ENCODE measurements at places on chromosomes 3 and 15. TPM values are rescaled to one million over a fixed set of nuclear protein-coding genes. Genes with fewer than 3 reads are reported as not detected.

Gene SLC24A5
- total RNA-seq: not detected

Gene RASL12
- 108 TPM for total RNA-seq

Gene GCNT3
- 1.7 TPM for total RNA-seq

Gene SKOR1
- total RNA-seq: 0.15 TPM

Gene CCDC39
- 0.17 TPM for total RNA-seq

Gene CSPG5
- total RNA-seq: under 0.01 TPM

Gene AP3B2
- 0.15 TPM for total RNA-seq

Gene CYP1A2
- not detected for total RNA-seq

Gene AMOTL2
- total RNA-seq: 77.1 TPM

Gene KLHDC8B
- total RNA-seq: 58.7 TPM

Gene BLM
- total RNA-seq: 0.33 TPM

Gene SH3GL3
- total RNA-seq: 0.29 TPM

Gene CLSTN2
- total RNA-seq: 0.29 TPM

Gene CGNL1
- 0.29 TPM for total RNA-seq

Gene DIS3L
- 25.9 TPM for total RNA-seq
